Muscle of leg (tissue), 16 donors: ENCODE measurements at places on chromosomes 5 and 9. TPM values are rescaled to one million over a fixed set of nuclear protein-coding genes. Genes with fewer than 3 reads are reported as not detected.

IZUMO3 gene
- not detected for total RNA-seq

CD274 gene
- 0.62 TPM for total RNA-seq

BAAT gene
- 0.66 TPM for total RNA-seq

FBXL17 gene
- total RNA-seq, result 15.7 TPM

EFNA5 gene
- total RNA-seq, result 3.7 TPM

C7 gene
- total RNA-seq, result 2.3 TPM

SLC45A2 gene
- 0.09 TPM for total RNA-seq

LEAP2 gene
- 1.4 TPM for total RNA-seq

BARX1 gene
- total RNA-seq, result 0.09 TPM

CBY3 gene
- not detected for total RNA-seq

TEK gene
- 17.1 TPM for total RNA-seq

FBXO38 gene
- total RNA-seq, result 30.8 TPM

SLC25A2 gene
- total RNA-seq, result 0.22 TPM

MYOT gene
- total RNA-seq, result 125 TPM

MIER3 gene
- 28.5 TPM for total RNA-seq

FSTL4 gene
- total RNA-seq, result 1.3 TPM

PRDM9 gene
- total RNA-seq, result not detected

HTR4 gene
- total RNA-seq, result not detected

RFESD gene
- 3.9 TPM for total RNA-seq

ARID3C gene
- 0.09 TPM for total RNA-seq

FOXD4L3 gene
- not detected for total RNA-seq

EPB41L4A gene
- 7.4 TPM for total RNA-seq

PDE6A gene
- not detected for total RNA-seq

CCDC127 gene
- total RNA-seq, result 6.6 TPM

HAVCR2 gene
- total RNA-seq, result 4.3 TPM

OR5C1 gene
- not detected for total RNA-seq

TMEFF1 gene
- 2.7 TPM for total RNA-seq

DELE1 gene
- 66.5 TPM for total RNA-seq

FOXI1 gene
- total RNA-seq, result not detected

NEUROG1 gene
- total RNA-seq, result not detected

SPINK7 gene
- not detected for total RNA-seq

FRMD3 gene
- total RNA-seq, result 34.1 TPM

ACSL6 gene
- 0.62 TPM for total RNA-seq

PAEP gene
- not detected for total RNA-seq
